ENCODE measurements at places on chromosomes 7 and 10.

DNA sequence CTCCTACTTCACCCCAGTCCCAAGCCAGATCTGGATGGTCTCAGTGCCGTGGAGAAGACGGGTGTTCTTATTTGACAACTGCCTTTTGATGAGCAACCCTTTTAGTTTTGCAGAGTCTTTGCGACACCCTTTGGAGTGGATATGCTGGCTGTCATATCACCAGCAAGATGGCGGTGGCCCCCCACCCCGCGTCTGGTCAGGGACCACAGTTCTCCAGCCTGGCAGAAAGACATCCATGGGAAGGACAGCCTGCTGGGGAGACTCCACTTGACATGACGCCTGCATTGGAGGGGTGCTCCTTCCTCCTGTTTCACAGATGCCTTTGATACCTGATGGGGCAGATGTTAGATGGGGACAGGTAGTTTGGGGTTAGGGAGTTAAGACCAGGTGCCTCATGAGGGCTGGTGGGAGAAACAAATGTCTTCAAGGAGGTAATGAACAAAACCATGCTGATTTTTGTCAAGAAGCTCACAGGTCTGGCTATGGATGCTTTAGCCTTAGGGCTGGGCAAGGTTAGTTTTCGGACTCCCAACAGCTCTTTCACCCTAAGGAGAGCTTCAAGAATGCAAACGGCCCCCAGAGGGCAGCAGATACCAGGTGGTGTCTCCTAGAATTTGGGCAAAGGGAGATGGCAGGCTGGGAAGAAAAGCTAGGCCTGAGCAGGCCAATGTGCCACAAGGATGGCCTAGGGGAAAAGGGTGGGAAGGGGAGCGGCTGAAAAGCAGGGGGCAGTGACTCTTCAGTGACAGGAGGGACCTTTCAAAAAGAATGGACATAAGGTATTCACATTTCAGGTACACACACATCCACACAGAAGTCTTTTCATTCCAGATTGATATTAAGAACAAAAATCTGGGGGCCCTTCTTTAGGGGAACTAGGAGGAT, 95.2 kb downstream of the CLEC2L start:
- DNase-seq = no peak

DNA sequence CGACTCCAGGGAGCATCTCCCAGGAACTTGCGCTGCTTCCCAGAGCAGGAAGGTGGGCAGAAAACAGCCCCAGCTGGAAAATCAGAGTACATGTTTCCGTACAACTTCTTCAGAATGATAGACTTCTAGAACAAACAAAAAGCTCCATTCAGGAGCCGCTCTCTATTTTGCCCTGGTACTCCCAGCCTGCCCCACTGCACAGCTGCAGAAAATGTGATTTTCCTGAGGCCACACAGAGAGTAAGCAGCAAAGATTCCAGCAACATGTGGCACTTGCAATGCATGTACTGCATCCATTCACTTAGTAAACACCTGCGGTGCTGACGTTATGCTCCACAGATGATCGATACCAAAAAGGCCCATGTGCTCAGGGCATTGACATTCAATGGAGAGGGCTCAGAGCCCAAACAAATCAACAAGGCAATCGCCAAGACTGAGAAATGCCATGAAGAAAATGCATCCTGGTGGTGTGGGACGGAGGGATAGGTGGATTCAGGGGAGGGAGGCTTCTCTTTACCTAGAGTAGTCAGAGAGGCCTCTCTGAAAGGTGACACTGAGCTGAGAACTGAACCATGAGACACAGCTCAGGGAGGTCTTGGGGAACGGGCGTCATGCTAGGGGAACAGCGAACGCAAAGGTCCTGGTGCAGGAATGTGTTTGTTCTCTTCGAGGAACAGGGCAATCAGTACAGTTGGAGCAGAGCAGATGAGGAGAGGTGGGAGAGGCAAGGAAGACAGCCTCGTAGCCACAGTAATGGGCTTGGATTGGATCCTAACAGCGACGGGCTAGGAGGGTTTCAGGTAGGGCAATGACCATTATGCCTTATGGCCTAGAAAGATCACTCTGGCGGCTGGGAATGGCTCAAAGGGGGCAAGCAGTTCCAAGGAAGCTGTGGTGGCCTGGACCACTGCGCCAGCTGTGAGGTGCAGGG, 35.3 kb upstream of the DUSP5 start:
- DNase-seq = no peak

DNA sequence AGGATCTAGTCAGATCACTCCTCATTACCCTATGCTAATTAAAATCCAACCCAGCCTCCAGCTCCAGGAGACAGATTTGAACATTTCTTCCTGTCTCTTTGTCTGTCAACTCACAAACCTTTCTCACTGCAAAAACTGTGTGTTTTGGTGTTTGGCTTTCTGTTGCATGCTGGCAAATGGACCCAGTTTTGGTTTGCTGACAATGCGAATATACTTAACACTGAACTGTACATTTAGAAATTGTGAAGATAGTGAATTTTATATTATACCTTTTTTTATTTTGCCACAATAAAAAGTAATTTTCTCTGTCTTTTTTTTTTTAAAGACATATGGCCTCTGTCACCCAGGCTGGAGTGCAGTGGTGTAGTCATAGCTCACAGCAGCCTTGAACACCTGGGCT, 18.3 kb upstream of the TNPO3 start:
- no peak for DNase-seq

- DNase-seq = peak; percentile 47
Observed at GRCh38 chr7:142482891-142483658, 225.2 kb upstream of the PRSS58 start.

DNA sequence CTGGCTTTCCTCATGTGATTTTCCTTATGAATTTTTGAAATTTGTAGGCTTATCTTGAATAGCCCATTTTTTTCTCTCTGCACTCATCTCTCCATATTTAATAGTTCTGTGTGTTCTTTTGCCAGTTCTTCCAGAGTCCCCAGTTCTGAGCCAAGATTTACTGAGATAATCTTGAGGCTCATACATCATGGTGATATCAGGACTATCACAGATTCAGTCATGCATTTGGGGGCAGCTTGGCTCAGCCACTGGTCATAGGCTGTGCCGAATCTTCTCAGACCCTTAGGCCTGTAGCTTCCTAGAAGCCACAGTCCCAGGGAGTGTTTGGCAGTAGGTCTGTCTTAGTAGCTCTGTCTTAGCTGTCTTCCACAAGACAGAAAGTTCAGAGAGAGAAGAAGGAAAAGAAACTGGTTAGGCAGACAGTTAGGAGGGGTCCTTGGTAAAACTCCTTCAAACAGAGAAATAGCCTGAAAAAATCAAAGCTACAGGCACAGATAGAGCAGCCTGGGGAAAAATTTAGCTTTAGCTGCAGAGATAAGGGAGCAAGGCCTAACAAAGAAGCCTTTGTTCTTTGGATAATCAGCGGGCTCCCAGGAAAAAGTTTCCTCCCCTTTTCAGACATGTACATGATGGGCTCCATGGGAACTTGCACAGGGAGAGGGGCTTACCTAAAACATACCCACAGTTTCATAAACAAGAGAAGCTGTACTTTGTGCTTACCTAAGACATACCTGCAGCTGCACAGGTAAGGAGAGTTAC, 29.1 kb downstream of the FAS start:
- no peak for DNase-seq

- DNase-seq = no peak
Observed at GRCh38 chr10:30688456-30688855, 58.9 kb upstream of the LYZL2 start.

GRCh38 chr7:157005456-157006204, 4.8 kb downstream of the MNX1 start:
- DNase-seq = no peak

DNA sequence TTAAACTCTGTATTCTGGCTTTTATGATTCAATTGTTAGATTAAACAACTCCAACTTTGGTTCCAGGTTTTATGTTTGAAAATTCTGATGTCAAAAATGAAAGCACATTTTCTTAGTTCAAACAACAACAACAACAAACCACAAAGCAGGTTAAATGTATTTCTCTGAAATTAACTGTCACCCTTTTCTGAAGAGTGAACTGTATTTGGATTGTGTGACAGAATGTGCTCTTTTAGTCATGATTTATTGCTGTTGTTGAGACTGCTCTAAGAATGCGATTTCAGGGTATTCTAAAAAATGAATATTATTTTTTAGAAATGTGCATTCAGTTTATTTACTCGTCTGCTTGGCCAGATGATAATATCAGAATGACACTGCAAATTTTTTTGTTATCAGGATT, 144.1 kb downstream of the GNAI1 start:
- DNase-seq = no peak

Data from activated naive CD4-positive, alpha-beta T cell (primary cell).